ENCODE measurements at places on chromosomes 2 and 18.

- DNase-seq = no peak
These were observed 44.2 kb downstream of the FARSB start for GRCh38 chr2:222611684-222612083.

DNA sequence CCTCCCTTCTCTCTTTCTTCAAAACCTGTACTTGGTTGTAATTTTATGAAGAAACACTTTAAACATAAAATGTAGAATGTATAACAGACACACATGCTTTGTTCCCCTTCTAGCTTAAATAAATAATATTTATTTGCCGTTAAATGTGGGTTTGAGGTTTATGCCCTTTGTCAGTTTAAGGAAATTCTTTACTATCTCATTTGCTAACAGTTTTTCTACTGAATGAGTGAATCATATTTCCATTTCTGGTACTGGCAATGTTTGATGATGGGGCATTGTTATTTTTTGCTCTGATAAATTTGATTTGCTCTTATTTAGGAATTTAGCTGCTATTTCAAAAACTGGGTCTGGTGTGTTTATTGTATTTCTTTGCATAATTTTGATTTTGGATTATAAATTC is 555.6 kb downstream of the CCDC85A start:
- DNase-seq = no peak

DNA sequence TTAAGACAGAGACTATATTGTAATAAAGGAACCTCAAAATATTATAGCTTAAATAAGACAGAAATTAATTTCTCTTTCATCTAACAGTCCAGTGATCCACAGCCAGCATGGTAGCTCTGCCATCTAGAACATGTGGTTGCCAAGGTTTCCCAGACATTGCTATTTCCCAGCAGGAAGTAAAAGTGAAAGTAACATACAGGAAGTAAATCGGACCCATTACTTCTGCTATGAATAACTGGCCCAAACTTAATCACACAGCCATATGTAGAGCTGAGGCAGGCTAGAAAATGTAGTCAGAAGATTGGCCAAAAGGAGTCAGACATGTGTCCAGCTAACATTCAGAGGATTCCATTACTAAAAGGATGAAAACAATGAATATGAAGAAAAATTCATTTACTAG is 71.0 kb downstream of the NOL4 start:
- DNase-seq = no peak

DNA sequence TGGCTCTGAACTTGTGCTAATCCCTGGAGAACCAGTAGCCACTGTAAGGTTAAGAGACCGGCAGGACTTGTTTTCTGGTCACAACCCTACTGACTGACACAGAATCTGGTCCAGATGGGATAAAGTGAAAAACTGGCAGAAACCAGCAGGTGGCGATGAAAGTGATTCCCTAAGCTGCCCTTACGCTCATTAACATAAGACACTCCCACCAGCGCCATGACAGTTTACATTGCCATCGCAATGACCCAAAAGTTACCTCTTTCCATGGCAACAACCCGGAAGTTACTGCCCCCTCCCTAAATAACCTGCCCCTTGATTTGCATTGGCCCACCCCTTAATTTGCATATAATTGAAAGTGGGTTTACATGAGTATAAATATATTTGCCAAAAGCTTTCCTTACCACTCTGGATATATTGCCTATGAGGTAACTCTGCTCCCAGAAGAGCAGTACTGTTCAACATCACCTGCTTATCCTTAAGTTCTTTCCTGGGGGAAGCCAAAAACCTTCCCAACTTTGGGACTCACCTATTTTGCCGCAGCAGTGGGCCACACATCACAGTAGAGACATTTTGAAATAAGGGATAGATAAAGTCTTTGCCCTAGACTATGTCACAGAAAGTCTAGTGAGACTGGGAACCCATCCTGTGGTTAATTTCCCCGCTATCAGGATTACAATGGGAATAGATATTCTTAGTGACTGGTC is 35.8 kb upstream of the AFF3 start:
- DNase-seq = no peak

DNA sequence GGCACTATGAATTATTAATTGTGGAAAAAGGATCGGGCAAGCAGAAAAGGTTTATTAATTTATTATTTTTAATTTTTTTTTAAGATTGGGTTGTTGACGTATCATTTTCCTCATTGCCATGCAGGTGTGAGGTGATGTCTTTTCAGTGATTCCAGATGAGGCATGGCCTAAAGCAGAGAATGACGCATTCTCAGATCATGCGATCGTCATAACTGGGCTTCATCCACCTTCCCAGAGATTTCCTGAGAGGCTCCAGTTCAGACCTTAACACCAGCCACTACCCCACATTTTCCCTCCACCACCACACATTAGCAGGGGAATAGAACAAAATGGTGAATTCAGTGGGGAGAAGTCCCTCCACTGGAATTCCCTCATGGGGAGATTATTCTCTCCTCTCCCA is 518.4 kb upstream of the SPHKAP start:
- no peak for DNase-seq

GRCh38 chr2:187165936-187166610 is 282.0 kb downstream of the CALCRL start:
- DNase-seq = no peak

GRCh38 chr2:239803102-239803765 is 221.9 kb downstream of the NDUFA10 start:
- no peak for DNase-seq

DNA sequence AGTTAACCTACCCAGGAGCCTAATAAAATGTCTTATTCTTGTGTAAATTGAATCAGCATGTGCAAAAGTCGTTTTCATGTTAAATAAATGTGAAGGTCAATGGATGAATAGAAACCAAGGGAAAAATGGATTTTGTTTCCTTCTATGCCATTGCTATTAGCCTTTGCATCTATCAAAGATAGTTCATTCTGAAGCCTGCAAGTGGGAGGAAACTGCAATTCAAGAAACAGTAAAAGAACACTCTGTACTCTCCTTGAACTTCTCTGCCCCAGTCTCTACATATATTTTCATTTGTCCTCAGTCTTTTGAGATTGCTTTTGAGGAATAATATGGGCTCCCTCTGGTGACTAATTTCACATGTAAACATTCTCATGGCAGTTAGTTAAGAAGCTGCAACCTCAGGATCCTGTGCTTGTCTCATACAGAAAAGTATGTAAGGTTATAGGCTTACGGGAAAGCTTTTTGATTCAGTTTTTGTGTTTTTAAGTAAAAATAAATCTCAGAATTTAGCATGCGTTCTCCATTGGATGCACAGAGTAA is 1590.0 kb upstream of the LRRTM1 start:
- DNase-seq = peak; percentile 2

GRCh38 chr2:29050591-29050990 is 23.7 kb downstream of the PCARE start:
- no peak for DNase-seq

- DNase-seq = no peak
These were observed 25.1 kb upstream of the ME2 start for GRCh38 chr18:50853863-50854271.

GRCh38 chr2:149221898-149222297 is 108.5 kb upstream of the LYPD6 start:
- no peak for DNase-seq

DNA sequence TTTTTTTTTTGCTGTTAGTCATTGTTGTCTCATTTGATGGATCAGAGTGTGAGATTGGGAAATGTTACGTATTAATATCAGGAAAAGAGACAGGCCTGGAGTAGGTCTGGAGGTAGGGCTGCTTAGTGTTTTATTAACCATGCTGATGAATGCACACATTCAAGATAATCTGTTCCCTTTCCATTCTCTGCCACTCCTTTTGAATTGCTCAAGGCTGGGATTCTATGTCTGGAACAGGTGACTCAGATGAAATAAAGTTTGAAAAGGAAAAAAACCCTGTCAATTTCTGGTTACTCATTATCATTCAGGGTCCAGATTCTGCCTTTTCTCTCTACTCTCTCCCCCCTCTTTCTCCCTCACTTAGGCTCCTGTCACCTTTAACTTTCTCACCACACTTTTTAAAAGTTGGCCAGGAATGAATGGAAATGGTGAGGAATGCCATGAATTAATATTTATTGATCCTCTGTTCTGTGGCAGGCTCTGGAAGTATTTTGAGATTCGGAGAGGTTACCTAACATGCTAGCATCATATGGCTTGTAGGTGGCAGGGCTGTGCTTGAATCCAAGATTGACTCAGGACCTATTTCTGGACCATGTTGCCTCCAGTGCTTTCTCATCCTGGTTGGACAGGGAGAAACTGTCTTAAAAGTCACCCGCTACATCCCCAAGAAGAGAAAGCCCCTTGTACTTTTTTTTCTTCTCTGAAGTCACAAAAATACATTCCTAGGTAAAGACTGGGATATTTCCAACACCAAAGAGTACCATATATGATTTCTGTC is 40.2 kb downstream of the MAP4K4 start:
- no peak for DNase-seq

DNA sequence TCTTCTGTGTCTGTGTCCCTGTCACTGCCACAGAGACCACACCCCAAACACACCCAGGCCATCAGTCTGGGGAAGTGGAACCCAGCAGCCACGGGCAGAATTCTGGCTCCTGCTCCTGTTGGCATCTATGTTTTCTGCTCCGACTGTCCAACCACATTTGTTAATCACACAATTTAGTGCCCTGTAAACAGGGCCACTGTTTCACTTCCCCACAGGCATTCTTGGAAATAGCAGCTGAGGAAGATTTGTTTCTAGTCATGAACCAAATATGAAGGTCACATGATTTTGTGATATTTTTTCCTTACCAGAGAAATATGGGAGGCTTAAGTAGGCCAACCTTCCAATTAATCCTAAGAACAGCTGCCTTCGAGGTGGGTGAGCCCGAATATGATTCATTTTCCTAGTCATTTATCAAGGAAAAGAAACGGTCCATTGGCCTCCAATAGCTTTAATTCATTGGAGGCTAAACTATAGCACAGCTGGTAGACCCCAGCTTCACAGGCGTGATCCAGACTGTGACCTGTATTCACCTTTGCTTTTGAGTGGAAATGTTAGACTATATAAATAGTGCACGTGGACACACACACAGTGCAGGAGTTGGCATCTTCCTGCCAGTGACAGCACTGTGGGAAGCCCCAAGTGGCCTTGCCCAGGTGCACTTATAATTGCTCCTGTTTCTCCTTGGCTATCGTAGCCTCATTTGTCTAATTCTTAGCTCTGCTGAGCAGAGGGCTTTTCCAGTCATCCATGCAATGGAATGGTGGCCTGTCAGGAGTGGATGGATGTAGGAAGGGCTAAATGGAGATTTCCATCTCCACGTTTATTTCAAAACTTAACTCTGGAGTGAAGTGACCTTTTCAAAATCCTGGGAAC is 267.9 kb downstream of the LPIN1 start:
- peak; percentile 63 for DNase-seq

- no peak for DNase-seq
These were observed 89.9 kb downstream of the INHBB start for GRCh38 chr2:120435671-120436459.

DNA sequence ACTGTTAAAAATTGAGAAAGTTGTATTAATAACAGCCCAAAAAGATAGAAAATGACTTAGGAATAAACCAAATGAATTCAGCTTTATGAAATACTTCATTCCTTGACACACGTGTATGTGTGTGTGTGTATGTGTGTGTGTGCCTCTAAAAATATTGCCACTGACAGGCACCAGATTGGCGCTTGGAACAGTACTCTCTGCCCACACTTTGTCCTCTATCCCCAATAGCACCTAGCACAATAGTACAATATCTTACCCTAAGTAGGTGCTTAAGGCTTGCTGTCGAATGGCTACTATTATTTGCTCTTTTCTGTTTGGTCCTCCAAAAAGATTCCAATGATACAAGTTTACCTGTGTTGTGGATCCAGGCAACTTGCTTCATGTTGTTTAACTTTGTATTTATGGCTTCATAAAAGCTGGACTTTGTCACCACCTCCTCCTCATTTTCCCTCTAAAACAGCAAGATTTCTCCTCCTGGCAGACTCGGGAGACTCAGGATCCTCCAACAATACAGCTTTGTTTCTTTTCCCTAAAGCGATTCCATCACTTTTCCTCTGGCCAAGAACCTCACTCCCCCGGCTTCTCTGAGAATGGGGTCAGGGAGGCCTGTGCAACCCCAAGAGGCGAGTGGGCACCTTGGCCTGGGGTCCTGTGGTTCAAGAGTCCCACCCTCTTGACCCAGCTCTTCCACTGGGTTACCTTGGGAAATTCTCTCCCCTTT is 43.3 kb upstream of the LCLAT1 start:
- DNase-seq = no peak

DNA sequence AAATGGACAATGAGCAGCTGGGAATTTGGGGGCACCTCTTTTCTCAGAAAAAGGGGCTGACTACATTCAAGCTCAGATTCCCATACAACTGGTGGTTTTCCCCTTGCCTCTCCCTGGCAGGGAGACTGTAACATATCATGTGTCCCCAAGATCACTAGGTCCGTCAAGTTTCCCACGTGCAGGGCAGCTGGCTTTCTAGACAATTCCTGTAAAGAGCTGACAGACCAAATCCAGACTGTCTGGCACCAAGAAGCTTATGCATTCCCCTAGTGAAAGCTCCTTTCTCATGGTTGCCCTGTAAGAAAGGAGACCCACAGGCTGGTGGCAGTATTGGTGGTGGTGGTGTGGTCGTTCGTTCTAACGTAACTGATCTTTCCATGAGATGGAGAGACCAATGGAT is 48.8 kb downstream of the THUMPD2 start:
- no peak for DNase-seq
